Esophagus muscularis mucosa (tissue), 4 donors: ENCODE measurements at places on chromosomes 1 and 21. TPM values are rescaled to one million over a fixed set of nuclear protein-coding genes. Genes with fewer than 3 reads are reported as not detected.

DNA sequence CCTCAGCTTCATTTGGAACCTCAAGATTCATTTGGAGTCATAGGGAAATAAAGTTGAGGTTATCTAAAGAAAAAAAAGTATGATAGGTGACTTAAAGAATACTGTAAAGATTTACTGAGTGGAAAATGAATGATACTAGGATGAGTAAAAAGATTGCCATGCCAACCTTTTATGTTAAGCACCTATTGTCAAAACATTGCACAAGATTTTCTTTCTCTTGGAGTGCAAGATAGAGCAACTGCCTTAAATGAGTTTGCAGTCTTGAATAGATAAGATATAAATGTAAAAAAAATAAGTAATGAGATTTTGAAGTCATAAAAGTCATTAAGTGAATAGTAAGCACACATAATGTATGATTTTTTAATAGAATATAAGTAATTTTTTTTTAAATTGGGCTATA is 5.1 kb upstream of the ANGPTL1 start:
- no peak for DNase-seq

- no peak for DNase-seq
Observed at GRCh38 chr1:159829273-159829634, 2.6 kb downstream of the SLAMF8 start.

DNA sequence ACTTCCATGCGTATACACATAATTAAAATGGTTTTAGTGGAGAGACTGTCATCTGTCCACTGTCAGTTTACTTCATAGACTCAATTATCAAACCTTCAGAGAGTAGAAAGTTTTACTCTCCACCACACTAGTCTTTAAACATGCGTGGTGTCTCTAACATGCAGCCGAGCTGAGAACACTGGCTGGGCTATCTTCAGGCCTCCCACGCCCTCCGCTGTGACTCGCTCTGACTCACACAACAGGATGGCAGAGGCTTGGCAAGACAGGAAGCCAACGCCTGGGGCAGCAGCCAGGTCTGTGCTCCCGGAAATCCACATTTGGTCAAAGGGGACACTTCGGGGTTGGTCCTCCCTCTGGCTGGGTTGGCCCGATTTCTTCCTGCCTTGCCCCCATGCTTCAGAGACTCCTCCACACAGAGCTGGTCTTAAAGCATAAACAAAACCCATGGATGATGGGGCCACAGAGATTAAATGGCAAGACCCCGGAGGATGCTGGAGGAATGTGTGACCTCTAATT is 22.7 kb upstream of the IFNGR2 start:
- peak; percentile 96 for DNase-seq

DNA sequence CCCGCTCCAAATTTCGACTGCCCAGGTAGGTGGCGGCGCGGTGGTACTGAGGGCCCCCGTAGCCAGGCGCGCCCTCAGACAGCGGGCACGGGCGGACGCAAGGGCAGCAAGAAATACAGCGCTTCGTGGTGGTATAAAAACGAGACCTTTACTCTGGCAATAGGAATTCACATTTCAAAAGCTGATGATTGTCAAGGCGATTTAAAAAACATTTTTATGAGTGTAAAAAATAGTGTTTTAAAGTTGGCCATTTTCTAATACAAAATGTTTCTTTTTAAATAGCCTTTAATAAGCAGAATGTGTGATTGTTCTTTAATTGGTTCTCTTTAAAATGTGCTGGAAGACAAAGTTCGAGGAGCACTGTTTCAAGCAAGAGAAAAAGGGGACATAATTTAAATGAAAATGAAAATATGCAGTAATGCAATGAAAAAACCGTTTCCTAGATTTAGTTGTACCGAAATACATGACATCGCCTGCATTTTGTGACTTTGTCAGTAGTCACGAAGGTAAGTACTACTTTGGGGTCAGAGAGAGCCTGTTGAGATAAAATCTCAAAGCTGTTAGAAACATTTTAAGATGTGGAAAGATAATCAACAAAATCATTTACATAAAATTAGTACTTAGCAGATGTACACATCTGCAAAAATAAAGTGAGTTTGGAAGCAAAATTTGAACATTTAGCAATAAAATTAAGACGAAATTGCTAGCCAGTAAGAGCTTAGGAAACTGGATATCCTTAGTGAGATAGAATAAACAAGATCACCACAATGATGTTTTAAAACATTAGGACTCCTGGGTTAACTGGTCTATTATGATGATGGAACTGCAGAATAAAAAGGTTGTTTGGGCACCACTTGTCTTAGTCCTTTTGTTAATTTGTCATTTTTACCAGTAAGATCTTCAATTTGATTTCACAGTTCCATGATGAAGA is 1.1 kb upstream of the PSMG1 start:
- no peak for DNase-seq

OMA1 gene
- 33.0 TPM for total RNA-seq

RNF186 gene
- not detected for total RNA-seq

RYR2 gene
- 47.3 TPM for total RNA-seq

LORICRIN gene
- not detected for total RNA-seq

MEF2D gene
- total RNA-seq = 78.0 TPM

NPL gene
- total RNA-seq = 4.6 TPM

OR6K3 gene
- not detected for total RNA-seq

WDTC1 gene
- 48.4 TPM for total RNA-seq
